ENCODE measurements at places on chromosomes 16 and 17.

GRCh38 chr17:8126491-8127066 is 2.7 kb upstream of the HES7 start:
- no peak for DNase-seq

DNA sequence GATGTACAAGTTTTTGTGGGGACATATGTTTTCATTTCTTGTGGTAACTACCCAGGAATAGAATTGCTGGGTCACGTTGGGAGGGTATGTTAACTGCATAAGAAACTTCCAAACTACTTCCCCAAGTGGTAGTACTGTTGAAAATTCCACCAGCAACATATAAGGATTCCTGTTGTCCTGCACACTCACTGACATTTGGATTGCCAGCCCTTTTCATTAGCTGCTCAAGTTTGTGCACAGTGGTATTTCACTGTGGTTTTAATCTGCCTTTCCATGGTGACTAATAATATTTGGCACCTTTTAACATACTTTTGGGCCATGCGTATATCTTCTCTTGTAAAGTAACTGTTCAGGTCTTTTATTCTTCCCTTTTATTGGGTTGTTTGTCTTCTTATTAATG is 103.3 kb downstream of the GNAO1 start:
- no peak for DNase-seq

GRCh38 chr17:27569257-27569722 is 61.7 kb upstream of the LGALS9 start:
- no peak for DNase-seq

- no peak for DNase-seq
These were observed 174.1 kb upstream of the MPHOSPH6 start for GRCh38 chr16:82344157-82344556.

DNA sequence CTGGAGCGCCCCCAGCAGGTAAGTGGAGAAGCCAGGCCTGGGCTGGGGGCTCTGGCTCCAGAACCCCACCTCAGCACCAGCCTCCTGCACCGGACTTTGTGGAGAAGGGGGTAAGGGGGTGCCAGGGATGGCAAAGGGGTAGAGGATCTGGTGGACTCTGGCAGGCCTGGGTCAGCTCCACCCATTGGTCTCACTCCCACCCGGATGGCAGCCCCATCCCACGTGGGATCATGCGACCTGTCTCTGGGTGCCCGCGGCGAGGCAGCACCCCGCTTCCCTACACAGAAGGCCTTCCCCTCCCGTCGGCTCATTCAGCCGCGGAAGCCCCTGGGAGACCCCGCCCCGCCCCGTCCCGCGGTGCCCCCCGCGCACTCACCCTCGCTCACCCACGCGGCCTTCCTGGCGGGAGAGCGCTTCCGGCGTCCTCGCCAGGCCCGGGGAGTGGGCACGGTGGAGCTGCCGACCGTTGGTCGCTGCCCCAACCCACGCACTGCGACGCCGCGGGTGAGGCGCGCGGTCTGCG is 498 bp upstream of the PLEKHG4 start:
- DNase-seq, result no peak

DNA sequence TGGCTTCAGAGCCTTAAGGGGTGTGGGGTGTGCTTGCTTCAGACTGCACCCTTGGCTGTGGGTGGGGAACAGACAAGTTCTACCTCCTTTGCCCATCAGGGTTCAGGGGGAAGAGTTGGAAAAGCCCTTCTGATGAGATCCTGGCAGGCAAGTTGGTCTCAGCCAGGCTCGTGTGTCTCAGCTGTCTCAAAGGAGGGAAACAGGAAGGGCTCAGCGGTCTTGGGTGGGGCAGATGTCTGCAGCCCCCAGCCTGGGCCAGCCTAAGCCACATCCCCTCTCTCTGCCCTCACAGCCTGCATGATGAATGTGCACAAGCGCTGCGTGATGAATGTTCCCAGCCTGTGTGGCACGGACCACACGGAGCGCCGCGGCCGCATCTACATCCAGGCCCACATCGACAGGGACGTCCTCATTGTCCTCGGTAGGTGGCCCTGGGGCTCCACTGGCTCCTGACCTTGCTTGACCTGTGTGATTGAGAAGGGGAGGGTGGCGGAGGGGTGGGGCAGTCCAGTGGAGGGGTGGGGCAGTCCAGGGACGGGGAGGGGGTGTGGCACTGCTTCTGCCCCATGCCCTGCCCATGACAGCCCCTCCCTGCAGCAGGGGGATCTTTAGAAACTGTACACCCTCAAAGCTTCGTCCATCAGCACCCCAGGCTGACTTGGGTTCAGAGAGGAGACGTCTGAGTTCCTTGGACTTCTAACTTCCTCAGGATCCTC is 199.5 kb downstream of the PRKCB start:
- DNase-seq, result no peak

- no peak for DNase-seq
These were observed 25.1 kb downstream of the RAI1 start for GRCh38 chr17:17706140-17707060.

DNA sequence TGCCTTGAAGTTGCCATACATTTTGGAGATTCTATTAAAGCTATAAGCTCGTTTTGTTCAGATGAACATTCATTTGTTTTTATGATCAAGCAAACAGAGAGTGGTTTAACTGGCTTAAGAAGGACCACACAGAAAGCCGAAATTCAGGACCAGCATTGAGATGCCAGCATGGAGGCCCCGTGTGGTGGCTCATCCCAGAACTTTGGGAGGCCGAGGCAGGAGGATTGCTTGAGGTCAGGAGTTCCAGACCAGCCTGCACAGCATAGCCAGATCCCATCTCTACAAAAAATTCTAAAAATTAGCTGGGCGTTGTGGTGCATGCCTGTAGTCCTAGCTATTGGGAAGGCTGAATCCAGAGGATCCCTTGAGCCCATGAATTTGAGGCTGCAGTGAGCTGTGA is 45.9 kb upstream of the KIFC3 start:
- DNase-seq, result no peak

GRCh38 chr17:64393000-64393402 is 2.3 kb upstream of the PECAM1 start:
- DNase-seq, result no peak

GRCh38 chr17:81436294-81436849 is 41.1 kb downstream of the BAHCC1 start:
- no peak for DNase-seq

GRCh38 chr17:43553573-43553972 is 7.4 kb upstream of the ETV4 start:
- no peak for DNase-seq

DNA sequence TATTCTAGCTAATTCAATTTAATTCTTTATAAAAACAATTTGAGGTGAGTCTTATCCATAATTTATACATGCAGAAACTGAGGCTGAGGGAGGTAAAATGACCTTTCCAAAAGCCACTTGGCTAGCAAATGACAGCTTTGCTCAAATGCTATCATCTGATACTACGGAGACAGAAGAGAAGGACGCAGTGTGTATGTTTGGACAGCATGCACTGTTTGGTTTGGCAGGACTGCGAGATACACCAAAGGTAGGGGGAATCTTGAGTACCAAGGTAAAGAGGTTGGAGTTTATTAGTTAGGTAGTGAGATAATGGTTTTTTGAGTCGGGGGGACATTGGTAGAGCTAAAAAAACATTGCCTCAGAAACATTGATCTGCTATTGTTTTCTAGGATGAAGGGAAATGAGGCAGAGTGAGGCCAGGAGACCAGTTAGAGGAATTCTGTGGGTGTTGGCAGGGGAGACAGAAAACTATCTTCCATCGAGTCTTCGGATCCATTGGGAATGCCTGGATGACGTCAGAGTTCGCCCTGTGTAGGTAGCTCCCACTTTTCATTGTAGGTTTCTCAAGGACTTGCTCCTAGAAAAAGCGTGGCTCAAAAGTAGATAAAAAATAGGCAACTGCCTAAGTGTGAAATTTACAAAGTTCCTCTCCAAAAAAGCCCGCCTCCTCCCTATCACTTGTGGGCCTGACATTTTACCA is 2.5 kb upstream of the HS3ST4 start:
- no peak for DNase-seq

DNA sequence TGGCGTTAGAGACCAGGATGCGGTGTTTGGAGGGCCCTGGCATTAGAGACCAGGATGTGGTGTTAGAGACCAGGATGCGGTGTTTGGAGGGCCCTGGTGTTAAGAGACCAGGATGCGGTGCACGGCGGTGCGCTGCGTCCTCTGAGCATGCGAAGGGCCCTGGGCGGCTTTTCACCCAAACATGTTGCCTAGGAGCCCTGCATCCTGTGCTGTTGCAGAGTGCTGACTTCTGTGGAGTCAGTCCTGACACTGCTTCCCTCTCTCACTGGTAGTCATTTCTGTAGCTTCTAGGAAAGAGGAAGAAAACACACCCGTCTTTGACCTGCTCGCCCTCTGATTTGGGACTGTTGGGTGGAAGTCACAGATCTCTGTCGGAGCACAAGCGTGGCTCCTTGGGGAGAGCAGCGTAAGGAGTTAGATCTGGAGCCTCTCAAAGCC is 141.2 kb downstream of the LAT start:
- no peak for DNase-seq

DNA sequence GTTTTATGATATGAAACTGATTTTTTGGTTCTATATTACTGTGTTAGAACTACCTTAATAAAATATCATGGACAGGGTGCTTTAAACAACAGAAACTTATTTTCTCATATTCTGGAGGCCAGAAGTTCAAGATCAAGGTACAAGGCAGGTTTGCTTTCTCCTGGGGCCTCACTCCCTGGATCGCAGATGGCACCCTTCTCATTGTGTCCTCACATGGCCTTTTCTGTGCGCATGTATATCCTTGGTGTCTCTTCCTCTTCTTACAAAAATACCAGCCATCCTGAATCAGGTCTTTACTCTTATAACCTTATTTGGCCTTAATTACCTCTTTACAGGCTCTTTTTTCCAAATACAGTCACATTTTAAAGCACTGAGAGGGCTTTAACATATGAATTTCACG is 906.1 kb downstream of the CDH11 start:
- DNase-seq, result no peak

- DNase-seq, result peak; percentile 63
These were observed 19.2 kb downstream of the RNF213 start for GRCh38 chr17:80279895-80280294.

DNA sequence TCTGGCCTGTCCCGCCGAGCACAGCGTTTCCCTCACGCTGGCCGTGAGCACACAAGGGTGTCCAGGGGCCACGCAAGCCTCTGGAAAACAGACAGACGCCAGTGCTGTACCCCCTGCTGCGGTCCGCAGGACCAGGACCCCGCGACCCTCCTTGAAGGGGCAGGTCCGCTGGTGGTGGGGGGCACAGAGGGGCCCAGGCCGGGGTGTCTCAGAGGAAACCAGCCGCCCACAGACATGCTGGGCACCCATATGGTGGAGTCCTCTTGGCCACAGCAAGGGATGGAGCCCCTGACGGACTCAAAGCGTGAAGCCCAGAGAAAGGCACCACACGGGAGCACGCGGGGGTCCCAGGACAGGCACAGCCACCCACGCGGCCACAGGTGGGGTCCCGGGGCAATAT is 34.4 kb downstream of the METRNL start:
- no peak for DNase-seq

- no peak for DNase-seq
These were observed 7.1 kb upstream of the IL32 start for GRCh38 chr16:3058139-3059030.

DNA sequence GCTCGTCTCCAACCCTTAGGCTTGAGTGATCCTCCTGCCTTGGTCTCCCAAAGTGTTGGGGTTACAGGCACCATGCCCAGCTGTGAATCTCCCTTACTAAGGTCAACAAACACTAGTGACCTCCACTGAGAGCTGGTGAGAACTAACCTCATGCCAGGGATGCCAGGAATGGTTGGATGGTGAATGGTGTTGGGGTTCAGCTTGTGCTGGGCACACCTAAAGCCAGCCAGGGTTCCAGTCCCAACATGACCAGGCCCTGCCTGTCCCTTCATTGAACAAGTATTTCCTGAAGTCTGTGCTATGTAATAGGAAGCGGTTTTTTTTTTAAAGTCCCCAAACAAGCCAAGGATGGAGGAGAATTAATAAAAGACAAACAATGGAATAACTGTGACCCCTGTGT is 56.0 kb upstream of the TOB1 start:
- no peak for DNase-seq

- no peak for DNase-seq
These were observed 91.4 kb upstream of the SALL1 start for GRCh38 chr16:51242296-51242994.

GRCh38 chr17:2849327-2849670 is 53.1 kb downstream of the RAP1GAP2 start:
- no peak for DNase-seq

GRCh38 chr17:32527146-32527545 is 40.4 kb downstream of the CDK5R1 start:
- DNase-seq, result no peak

- DNase-seq, result no peak
These were observed 22.2 kb upstream of the TOX3 start for GRCh38 chr16:52568983-52569690.

- DNase-seq, result no peak
These were observed 69.4 kb downstream of the ABCC12 start for GRCh38 chr16:48086422-48086821.

- DNase-seq, result no peak
These were observed 629.0 kb upstream of the CDH8 start for GRCh38 chr16:62665269-62665668.

- DNase-seq, result no peak
These were observed 31.1 kb upstream of the COX10 start for GRCh38 chr17:14038206-14038605.

DNA sequence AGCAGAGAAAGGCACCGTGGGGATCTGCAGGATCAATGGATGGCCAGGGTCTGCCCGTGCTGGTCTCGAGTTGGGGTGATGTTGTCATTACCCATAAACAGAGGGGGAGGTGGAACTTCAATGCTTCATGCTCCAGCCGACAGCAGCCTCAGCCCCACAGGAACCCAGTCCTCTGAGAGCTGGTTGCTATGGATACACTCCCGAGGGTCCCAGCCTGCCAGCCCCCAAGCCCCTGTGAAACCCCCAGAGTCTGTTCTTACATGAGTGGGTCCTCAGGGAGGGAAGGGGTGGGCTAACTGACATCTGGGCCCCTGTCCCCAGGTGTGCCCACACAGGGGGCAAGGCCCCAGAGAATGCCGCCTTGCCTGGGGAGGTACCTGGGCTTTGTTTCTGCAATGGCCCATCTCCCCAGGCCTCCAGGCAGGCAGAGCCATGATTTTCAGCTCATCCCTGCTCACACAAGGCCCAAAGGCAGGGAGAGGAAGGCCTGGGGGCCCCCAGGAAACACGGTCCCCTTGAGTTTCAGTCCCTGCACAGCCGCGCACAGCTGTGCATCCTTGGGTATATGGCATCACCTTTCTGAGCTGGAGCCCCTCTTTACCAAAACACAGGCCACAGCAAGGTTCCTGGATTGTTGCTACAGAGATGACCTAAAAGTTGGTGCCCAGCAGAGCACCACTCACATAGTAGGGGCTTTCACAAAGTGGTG is 223.7 kb downstream of the ZNF423 start:
- no peak for DNase-seq

- DNase-seq, result no peak
These were observed 81.6 kb downstream of the CACNG1 start for GRCh38 chr17:67125924-67126323.

GRCh38 chr17:59859444-59860025 is 33.2 kb downstream of the TUBD1 start:
- DNase-seq, result no peak

- DNase-seq, result no peak
These were observed 9.4 kb upstream of the ATP2A3 start for GRCh38 chr17:3973495-3974137.

Measured in smooth muscle cell of the brain vasculature (primary cell).